Fibroblast of skin of back (primary cell): ENCODE measurements at places on chromosomes 1 and 21.

DNA sequence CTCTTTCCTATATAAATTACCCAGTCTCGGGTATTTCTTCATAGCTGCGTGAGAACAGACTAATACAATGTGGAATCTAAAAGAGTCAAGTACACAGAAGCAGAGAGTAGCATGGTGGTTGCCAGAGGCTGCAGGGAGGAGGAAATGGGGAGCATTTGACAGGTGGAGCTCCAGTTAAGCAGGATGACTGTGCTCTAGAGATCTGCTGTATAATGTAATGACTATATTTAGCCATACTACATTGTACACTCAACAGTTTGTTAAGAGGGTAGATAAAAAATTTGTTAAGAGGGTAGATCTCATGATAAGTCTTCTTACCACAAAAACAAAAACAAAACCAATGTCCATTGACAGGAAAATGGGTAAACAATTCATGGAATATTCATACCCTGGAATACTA lies 82.1 kb downstream of the MT1HL1 start:
- no peak for DNase-seq

DNA sequence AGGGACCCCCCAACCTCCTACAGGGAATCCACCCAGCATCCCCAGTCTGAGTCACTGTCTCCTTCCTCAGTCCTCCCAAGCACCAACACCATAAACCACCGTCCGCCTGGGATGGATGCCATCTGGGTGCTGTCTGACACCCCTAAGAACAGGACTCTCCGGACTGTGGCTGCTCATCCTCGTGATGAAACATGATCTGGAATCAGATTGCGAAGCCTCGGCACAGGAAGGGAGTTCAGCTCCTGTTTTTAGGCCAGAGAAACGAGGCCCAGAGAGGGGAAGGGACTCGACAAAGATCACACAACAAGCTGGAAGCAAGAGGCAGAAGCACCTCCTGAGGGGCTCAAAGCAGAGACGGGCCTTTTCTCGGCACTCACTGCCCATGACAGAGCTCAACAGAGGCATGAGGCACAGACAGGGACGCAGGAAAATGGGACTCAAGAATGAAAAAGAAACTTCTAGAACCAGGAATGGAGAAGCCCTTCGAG lies 8.4 kb downstream of the KCNN3 start:
- DNase-seq, result no peak

GRCh38 chr1:93437976-93438605 lies 9.8 kb upstream of the FNBP1L start:
- peak; percentile 60 for DNase-seq

DNA sequence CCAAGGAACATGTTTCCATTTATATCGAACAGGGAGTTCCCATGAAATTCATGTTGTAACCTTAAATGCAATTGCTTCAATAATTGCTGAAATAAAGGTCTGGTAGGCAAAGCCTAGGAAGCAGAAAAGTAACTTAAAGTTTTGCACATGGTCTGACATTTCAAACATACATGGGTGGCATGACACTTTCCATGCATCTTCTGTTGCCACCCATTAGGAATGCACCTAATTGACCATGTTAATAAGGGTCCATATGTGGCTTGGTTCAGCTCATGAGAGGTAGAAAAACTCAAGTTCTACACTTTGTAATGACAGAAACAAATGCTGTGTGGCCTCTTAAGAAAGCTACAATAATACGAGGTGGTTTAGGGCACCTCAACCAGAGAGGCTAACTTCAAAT lies 72.0 kb upstream of the GORAB start:
- no peak for DNase-seq

GRCh38 chr1:185073725-185074124 lies 28.4 kb downstream of the RNF2 start:
- DNase-seq, result peak; percentile 8

DNA sequence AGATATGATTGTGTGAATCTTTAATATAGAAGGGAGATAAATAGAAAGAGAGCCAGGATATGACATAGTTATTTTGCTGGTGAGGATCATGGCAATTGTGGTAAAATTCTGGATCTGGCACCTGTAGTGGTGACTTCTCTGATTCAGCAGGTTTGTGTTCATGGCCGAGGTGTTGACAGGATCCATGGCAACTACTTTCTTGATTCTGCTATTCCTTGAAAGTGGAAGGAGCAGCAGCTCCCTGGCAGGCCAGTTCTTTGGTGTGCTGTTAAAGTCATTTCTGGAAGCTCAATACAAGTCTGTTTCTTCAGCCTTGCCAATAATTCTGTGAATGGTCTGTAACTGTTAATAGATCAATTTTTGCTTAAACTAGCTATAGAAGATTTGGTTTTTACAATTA lies 33.4 kb downstream of the RGS4 start:
- no peak for DNase-seq

- no peak for DNase-seq
These were observed 5.1 kb upstream of the MYBPH start for GRCh38 chr1:203180611-203181330.

GRCh38 chr1:157390651-157391050 lies 161.7 kb downstream of the FCRL5 start:
- DNase-seq, result peak; percentile 93

DNA sequence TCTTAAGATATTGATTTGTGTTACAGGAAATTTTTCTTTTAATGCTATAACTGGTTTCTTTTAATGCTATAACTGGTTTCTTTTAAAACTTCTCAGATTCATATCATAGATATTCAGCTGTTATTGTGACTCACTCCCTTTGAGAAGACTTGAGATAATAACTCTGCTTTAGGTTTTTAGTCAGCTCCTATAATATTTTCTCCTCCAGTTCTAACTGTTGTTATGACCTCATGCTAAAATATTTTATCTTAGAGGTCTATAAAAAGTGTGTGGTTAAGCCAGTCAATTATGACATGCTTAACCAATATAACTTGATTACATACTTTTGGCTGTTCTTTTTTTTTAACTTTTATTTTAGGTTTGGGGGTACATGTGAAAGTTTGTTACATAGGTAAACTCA lies 280.2 kb downstream of the PTGER3 start:
- peak; percentile 85 for DNase-seq

GRCh38 chr1:24903011-24903461 lies 27.0 kb downstream of the RUNX3 start:
- no peak for DNase-seq

DNA sequence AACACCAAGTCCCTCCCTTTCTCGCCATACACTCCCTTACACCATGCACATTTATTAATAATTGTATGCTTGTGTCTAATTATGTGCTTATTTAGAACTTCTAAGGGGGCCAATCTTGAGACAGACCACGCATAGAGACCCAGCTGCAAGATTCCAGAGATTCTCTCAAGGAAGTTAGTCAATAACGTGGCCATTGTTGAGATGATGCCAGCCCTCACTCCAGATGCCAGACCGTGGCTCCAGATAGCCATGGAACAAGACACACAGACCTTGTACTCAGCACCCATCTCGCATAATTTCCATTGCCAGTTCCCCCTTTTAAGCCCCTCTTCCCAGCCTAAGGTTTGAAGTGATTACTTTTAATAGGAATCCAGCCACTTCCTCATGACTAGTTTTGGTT lies 62.4 kb downstream of the DIRAS3 start:
- no peak for DNase-seq

DNA sequence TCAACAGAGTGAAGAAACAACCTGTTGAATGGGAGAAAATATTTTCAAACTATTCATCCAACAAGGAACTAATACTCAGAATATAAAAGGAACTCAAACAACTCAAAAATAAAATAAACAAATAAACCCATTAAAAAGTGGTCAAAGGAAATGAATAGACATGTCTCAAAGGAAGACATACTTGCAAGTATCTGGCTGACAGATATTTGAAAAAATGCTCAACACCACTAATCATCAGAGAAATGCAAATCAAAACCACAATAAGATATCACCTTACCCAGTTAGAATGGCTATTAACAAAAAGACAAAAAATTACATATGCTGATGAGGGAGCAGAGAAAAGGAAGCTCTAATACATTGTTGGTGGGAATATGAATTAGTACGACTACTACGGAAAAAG lies 38.2 kb downstream of the TNFSF4 start:
- no peak for DNase-seq

GRCh38 chr1:200488375-200489165 lies 78.7 kb upstream of the ZNF281 start:
- DNase-seq, result peak; percentile 79

- DNase-seq, result no peak
These were observed 55.8 kb downstream of the BEND5 start for GRCh38 chr1:48720929-48721328.

- peak; percentile 43 for DNase-seq
These were observed 642 bp downstream of the TRIM62 start for GRCh38 chr1:33180911-33181890.

DNA sequence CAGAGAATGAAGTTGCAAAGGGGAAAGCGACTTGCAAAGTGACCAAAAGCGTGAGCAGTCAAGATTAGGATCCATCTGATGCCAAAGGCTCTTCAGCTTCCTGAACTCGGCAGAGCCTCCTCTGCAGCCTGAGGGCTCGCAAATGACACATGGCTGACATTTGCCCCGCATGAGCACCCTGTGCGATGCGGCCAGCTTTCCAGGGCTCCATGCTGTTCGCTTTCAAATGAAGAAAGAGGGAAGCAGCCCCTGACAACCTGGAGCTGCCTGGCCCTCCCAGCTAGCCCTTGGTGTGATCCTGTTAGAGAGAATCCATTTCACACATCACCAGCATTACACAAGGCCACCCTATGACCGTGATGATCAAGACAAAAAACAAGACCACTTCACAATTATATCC lies 20.2 kb upstream of the FAM131C start:
- no peak for DNase-seq

GRCh38 chr1:156281693-156282478 lies 739 bp downstream of the SMG5 start:
- peak; percentile 23 for DNase-seq

DNA sequence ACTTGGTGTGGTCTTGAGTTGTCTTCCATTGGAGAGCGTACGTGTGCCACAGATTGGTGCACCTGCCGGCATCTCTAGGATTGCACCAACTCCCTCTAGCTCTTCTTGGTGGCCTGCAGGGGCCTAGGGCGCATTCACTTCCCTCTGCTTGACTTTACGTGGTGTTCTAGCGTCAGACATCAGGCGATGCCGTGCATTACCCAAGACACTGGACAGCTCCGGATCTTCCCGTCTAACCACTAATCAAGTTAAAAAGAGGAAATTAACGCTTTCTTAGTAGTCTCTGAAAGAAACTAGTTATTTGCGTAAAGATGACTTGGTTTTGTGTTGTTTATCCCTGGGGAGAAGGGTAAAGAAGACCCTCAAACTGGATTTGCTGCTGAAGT lies 510 bp upstream of the IL10RB start:
- DNase-seq, result no peak

- no peak for DNase-seq
These were observed 253.1 kb downstream of the OMA1 start for GRCh38 chr1:58293388-58293787.

DNA sequence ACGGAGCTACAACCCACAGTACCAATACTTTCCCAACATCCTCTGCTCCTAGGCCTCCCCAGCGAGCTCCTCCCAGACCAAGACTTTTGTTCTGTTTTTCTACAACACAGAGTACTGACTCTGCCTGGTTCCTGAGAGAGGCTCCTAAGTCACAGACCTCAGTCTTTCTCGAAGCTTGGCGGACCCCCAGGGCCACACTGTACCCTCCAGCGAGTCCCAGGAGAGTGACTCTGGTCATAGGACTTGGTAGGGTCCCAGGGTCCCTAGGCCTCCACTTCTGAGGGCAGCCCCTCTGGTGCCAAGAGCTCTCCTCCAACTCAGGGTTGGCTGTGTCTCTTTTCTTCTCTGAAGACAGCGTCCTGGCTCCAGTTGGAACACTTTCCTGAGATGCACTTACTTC lies 20.6 kb downstream of the PLA2G5 start:
- DNase-seq, result no peak

DNA sequence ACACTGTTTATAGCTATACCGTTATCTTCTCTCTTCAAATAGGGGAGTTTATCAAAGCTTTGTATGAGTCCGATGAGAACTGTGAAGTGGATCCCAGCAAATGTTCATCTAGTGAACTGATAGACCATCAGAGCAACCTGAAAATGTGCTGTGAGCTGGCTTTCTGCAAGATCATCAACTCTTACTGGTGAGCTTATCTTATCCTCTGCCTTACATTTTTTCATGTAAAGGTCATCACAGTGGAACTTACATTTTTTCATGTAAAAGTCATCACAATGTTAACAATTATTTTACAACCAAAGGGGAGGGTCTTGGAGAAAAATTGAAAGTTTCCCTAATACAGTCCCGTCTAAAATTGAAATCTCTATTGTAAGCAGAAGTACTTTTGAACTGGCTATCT lies 45.2 kb downstream of the CLEC20A start:
- DNase-seq, result peak; percentile 75

DNA sequence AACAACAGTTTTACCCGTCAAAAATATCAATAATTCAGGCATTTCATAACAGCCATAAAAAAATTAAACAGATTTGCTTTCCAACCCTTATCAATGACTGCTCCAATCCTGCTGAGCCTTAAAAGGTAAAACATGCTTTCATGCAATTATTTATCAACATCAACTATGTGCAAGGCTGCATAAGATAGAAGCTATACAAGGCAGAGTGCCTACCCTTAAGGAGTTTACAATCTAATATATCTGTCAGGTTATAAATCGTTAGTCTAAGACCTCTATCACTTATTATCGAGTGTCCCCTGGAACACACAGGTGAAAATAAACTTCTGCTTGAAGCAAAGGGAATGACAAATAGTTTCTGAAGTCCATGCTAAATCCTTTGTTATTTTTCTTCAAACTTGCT lies 1.8 kb downstream of the ERRFI1 start:
- DNase-seq, result no peak

DNA sequence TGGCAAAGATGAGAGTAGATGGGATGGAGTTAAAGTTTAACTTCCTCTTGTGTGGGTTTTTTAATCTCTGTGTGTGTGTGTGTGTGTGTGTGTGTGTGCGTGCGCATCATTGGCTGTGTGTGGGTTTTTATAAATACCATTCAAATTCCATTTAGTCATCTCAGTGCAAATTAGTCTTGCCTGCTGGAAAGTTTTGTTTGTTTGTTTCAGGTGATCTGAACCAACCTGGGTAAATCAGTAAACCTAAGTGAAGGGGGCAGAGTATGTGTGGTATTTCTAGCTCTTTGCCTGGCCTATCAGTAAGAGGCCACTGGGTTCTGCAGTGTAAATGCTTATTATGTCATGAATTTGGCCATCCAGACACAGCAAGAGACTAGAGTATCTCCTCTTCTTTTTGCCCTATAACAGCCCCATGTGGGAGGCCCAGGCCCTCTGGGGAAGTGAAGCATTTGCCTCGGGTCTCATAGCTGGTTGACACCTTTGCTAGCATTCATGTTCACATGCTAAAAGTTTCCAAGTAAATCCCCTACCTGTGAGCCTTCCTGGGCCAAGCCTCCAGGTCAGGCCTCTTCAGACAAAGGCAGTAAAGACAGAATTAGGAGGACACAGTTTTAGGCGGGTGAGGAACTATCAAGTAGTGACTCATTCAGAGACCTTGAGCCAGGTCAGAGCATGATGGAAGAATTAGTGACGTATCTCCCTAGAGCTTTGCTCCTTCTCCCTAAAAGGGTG lies 14.7 kb downstream of the INTS3 start:
- peak; percentile 30 for DNase-seq

GRCh38 chr1:159889821-159890252 lies 10.1 kb downstream of the CFAP45 start:
- DNase-seq, result peak; percentile 97
